ENCODE measurements at places on chromosomes 16 and 17.

- DNase-seq, result peak; percentile 41
Observed at GRCh38 chr17:13541032-13541480, 60.7 kb downstream of the HS3ST3A1 start.

DNA sequence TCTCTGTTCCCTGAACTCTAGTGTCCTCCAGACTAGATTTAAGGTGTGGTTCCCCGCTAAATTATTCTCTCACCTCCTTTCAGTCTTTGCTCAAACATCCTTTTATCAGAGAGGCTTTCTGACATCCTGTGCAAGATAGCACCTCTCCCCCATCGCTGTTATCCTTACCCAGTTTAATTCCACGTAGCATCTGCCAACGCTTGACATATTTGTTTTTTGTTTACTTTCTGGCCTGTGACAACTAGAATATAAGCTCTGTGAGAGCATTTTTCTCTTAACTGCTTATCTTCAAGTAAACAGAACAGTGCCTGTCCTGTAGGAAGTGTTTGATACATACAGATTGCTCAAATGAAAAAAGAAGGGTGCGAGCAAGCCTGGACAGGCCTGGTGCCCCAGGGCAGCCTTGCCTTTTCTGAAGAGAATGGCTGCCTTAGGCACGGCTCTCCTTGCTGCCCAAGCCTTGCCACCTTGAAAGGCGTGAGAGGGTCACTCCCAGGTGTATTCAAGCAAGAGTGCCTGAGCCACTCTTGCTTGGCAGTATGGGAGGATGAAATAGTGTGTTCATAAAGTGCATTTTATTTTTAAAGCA, 9.7 kb downstream of the DYNLL2 start:
- DNase-seq, result no peak

DNA sequence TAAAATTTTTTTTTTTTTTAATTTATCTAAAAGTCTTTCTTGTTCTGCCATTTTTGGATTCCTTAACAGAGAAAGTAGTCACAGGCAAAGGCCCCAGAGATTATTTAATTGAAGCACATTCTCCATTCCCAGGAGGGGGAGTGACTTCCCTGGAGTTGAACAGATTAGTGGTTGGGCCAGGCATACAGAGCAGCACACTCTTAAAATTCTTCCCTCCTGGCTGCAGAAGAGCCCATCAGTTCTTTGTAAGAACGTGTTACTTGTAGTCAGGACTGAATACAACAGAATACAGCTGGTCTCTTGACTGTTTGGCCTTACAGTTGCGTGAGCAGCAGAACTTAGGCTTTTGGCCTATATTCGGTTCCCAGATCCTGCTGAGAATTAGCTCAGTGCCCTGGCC, 1.8 kb downstream of the ALKBH5 start:
- no peak for DNase-seq

GRCh38 chr17:46184696-46185095, 8.5 kb downstream of the KANSL1 start:
- no peak for DNase-seq

- DNase-seq, result no peak
Observed at GRCh38 chr17:64411999-64412771, 21.5 kb upstream of the PECAM1 start.

- no peak for DNase-seq
Observed at GRCh38 chr17:43140396-43141332, 15.5 kb upstream of the BRCA1 start.

DNA sequence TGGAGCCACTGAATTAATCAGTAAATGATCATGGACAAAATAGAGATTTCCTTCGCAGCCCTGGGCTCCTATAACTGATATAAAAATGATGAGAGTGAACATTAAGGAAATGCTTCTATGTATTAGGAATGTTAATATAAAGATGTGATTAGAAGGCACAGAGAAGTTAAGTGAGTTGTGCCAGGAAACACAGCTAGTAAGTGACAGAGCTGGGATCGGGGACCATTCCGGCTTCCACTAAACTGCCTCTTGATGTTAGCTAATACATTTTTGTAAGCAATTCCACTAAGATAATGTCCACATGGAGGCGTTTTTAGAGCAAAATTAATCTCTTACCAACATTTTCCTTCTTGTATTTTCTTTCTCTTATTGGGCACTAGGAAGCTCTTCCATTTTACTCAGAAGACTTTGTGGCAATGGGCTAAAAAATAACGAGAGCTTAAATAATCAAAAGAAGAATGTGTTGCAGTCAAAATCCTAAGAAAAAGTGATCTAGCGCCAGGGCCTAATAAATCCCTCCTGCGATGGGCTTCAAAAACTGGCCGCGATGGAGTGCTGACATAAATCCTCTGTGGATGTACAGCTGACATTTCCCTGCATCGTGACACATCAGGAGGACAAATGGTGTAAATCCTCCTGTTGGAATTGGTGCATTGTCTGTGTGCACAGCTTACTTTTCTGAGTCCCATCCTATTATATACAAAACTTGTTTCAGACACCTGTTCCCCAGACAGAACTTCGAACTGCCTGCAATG, 326.1 kb upstream of the MAF start:
- DNase-seq, result no peak

- no peak for DNase-seq
Observed at GRCh38 chr17:27396941-27397340, 59.3 kb upstream of the KSR1 start.

DNA sequence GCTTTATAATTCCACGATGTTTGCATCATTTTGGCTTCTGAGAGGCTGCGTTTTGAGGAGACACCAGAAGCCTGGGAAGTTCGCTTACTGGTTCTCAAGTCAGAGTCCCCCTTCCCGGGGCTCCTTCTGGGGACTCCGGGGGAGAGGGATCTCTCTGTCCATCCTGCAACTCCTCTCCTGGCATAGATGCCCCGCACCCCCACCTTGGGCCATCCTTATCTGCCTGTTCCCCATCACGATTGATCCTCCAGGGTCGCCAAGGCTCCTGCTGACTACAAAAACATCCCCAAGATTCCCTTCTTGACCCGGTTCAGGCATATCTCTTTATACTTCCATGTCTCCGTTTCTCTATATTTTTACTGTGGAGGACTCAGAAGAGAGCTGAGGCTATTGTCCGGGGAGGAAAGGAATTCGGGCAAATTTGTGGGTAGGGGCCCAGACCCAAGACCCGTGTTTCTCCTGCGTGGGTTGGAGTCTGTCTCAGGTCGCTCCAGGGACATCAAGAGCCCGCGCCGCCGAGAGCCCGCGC, 18.4 kb upstream of the HOXB13 start:
- DNase-seq, result no peak

- DNase-seq, result no peak
Observed at GRCh38 chr16:81688182-81688581, 90.9 kb upstream of the PLCG2 start.

GRCh38 chr16:27793249-27793622, 243.3 kb downstream of the KATNIP start:
- DNase-seq, result no peak

- DNase-seq, result no peak
Observed at GRCh38 chr16:58419241-58419990, 27.1 kb downstream of the GINS3 start.

- no peak for DNase-seq
Observed at GRCh38 chr16:50096791-50097190, 31.0 kb downstream of the HEATR3 start.

DNA sequence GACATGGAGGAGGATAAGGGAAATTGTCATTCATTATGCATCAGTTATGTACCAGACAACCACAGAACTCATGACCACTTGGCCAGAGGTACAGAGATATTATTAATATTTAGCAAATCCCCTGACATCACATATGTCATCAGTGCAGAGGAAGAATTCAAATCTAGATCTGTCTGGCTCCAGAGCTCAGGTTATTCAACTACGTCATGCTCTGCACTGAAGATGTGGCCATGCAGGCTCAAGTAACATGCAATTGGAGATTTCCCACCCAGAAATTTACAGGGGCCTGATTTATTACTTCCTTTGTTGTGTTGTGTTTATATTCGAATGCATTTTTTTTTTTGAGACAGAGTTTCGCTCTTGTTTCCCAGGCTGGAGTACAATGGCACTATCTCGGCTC, 224.3 kb downstream of the HS3ST4 start:
- DNase-seq, result no peak

GRCh38 chr17:59519132-59519531, 46.3 kb upstream of the DHX40 start:
- DNase-seq, result no peak

DNA sequence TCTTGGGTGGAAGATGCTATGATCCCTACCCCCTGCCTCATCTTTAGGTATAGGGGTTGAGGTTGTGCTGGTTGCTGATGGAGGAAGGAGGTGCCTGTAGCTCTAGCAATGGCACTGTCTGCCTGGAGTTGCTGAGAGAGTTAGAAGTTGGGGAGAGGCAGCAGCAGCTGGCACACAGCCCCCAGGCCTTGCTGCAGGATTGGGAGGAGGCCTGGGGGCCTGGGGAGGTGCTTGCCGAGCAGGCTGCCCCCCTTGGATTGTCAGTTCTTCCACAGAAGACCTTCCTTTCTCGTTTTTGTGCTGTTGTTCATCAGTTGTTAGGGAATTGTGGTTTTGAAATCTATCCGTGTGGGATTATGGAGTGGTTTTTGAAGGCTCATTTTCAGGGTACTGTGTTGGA, 52.9 kb downstream of the SEC14L1 start:
- no peak for DNase-seq

GRCh38 chr17:72737151-72737690, 355.3 kb downstream of the SLC39A11 start:
- DNase-seq, result no peak

- no peak for DNase-seq
Observed at GRCh38 chr17:79008666-79009387, 737 bp downstream of the CANT1 start.

GRCh38 chr17:42111871-42112551, 503 bp downstream of the DHX58 start:
- no peak for DNase-seq

- no peak for DNase-seq
Observed at GRCh38 chr17:64627797-64628196, 34.3 kb downstream of the SMURF2 start.

DNA sequence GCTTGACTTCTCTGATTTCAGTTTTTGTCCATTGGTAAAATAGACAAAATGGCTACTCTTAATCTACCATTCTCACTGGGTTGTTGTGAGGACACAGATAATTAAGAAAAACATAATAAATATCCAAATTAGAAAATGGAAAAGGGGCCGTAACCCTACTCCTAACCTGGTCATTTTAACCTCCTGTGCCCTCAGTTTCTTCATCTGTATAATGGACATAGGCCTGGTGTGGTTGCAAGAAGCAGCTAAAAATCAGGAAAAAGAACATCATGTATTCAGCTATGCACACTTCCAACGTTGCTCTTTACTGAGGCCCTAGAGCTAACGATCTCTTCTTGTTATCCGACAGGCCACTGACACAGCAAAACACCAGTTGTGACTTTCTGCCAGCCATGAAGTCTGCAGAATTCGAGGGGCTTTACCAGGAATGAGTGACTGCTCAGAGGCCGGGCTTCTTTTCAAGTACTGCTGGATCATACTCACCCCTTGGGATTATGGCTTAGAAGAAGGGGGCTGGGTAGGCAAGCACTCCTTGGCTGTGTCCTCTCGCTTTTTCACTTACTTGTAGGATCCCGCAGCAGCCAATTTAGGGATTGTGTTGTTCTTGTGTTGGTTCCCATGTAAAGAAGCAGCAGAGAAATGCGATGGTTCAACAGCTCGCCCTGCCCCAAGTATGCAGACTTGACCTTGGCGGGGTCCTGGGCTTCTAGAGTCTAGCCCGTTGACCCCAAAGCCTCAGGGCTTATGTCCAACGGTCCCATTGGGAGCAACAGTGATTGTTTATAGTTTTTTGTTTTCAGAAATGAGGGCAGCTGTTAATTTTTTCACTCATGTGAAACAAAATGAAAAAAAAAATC, 20.9 kb downstream of the LDAF1 start:
- DNase-seq, result no peak
